ENCODE measurements at places on chromosomes 3 and 15.

DNA sequence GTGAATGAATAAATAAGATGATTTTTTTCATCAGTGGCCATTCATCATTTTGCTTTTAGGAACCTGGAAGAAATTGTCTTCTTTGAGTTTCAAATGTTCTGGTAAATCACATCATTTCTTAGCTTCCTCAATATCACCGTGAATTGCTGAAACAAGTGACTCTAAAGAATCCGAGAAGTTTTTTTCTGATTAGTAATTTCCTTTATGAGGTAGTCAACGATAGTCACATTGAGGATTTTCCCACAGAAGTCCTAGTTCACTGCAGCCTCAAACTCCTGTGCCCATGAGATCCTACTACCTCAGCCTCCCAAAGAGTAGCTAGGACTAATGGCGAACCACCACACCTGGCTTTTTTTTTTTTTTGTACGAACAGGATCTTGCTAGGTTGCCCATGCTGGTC is 3.6 kb upstream of the TMPRSS7 start:
- no peak for DNase-seq

DNA sequence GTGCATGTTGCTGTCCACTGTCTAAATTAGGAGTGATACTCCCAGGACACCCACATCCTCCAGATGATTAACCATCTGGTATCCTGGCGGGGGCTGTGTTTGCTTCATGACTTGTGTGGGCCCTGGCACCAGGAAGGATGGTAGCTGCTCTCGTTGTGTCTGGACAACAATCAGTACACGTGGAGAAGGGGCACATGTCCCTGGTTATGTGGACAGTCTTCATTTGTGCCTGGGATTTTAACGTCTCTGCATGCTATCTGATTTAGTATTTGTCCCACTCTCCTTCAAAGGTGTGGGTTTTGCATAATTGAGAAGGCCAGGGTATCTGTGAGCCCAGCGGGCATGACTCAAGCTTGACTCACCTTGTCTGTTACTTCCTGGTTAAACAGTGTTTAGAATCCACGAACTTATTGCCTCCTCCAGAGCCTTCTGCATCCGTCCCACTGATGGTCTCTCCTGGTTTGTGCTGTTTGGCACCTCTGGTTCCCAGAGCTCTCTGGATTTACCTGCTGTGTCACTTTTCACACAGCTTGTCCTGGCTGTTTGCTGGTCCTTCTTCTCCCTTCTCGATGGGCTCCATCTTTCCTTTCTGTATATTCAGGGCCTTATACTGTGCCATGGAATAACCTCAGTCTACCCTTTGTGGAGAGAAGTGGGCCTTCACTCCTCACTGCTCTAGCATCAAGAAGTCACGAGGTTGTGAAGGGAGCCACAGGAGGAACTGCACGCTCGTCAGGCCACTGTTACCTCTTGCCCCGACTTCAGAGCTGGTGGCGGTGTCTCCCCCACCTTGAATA is 32.5 kb downstream of the ARNT2 start:
- DNase-seq, result no peak

GRCh38 chr15:31252171-31252785 is 74.4 kb upstream of the KLF13 start:
- no peak for DNase-seq

- no peak for DNase-seq
Observed at GRCh38 chr3:169479314-169479939, 184.1 kb downstream of the MECOM start.

DNA sequence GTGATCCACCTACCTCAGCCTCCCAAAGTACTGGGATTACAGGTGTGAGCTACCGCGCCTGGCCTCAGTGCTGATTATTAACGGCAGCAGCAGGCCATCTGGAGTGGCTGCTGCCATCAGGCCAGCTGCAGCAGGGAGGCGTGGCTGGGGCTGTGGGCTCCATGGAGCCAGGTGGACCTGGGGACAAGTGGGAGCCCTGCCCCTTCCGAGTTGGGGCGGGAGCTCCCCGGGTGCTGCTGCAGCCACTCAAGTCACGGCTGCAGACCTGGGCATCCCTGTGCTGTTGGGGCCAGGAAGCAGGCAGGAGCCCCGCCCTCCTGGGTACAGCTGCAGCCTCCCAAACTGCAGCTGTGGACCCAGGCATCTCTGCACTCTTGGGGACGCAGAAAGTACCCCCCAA is 23.9 kb downstream of the LRRC49 start:
- no peak for DNase-seq

DNA sequence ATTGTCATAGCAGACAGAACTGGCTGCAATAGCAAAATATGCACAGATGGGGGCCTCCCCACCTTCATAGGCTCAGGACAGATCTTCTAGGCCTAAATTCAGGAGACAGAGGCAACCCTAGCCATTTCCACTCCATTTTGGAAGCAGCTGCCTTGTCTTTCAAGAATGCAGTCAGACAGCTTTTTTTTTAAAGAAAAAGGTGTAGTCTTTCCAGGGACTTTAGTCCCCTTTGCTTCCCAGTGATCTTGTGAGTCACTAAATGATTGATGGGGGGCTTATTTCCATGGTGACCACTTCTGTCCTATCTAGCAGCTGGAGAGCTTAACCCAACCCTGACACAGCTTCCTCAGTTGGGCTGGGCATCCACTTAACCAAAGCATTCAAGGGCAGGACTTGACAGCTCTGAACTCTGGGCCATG is 165.9 kb downstream of the TPRG1 start:
- no peak for DNase-seq

GRCh38 chr3:46948830-46949671 is 27.5 kb downstream of the CCDC12 start:
- DNase-seq, result no peak

DNA sequence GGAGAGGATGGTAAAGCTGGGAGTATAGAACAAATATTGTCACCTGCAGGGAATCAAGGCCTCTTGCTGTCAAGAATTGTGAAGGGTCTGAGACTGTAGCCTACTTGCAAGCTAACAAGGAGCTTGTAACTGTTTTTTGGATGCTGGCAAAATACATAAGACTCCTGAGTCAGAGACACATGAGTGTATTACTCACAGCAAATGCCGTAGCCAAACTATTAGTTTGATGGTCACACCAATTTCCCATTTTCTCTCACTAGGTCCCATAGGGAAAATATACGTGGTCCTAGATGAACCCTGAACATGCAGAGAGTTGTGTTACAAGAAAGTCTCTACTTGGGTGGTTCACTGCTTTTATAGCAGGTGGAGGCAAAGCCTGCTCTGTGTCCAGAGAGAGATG is 44.7 kb upstream of the LIPC start:
- no peak for DNase-seq

DNA sequence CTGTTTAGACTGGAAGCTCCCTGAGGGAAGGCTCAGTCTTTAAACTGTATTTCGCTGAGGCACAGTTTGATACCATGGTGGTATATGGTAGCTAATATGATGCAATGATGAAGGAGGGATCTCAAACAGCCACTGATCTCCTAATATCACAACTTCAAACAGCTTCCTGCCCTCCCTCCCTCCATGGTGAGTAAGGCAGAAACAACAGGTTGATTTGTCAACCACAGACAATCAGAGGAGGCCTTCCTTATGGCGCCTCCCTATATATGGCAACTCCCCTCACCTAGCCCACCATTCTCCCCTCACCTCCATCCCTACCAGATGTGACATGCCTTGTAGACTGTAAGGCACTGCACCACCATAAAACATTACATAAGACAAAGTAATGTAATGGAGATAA is 316.5 kb upstream of the ICE2 start:
- DNase-seq, result no peak

GRCh38 chr15:83219026-83219425 is 11.4 kb upstream of the HDGFL3 start:
- no peak for DNase-seq

GRCh38 chr3:46953234-46954010 is 23.1 kb downstream of the CCDC12 start:
- no peak for DNase-seq

DNA sequence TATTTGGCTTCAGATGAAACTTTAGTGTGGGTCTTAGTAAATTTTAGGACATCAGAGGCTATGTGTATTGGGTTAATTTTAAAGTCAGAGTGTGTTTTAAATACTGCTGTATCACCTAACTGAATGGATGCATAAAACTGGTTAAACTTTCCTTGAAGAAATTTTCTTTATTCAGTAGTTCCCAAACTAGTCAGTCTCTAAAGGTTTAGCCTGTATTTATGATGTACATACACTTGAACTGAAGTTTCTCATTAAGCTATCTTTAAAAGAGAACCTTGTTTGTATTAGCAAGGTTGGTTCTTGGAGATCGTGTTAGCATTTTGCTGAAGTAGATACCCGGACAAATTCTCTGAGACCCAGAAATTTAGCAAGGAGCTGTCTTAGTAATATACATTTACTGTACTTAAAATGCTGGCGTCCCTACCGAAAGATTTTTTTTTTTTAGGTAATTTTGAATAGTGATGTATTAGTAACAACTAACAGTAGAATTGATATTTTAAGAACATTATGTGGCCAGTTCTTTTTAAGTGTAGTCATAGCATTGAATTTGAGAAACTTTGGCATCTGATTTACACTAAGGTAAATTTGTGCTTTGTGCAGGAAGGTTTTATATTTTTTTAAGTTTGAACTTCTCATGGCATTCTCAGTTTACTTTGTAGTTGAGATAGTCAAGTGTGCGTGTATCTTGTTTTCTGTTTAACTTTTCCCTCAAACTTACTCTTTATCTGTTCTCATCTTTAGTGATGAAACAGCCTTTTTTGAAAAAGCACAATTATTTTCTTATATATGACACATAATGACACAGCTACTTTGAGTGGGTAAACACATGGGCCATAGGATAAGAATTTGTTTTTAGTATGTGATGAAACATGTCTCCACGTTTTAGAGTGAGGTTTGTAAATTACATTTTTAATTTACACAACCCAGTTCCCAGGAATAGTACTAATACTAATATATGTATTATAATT is 2.9 kb downstream of the DIPK2A start:
- no peak for DNase-seq

DNA sequence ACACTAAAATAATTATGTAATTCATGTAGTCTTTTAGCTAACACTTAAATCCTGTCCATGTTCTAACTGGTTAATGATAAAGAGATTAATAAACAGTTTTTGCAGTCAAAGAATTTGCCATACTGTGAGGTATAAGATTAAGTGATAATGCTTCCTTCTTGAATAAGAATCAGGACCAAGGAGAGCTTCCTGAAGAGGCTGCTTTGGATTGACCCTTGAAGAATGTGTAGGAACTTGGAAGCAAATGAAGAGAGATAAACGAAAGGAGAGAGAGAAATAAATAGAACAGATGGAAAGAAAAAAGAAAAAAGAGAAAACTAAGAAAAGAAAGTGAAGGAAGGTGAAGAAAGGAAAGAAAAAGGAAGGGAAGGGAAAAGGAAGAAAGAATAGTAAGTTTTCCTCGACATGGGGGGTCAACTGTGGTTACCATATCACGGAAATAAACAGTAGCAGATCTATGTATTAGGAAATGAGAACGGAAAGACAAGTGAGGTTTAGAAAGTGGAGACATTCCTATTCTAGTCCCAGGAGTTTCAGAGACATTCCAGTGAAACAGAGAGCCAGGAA is 539.8 kb downstream of the FGF12 start:
- DNase-seq, result no peak

DNA sequence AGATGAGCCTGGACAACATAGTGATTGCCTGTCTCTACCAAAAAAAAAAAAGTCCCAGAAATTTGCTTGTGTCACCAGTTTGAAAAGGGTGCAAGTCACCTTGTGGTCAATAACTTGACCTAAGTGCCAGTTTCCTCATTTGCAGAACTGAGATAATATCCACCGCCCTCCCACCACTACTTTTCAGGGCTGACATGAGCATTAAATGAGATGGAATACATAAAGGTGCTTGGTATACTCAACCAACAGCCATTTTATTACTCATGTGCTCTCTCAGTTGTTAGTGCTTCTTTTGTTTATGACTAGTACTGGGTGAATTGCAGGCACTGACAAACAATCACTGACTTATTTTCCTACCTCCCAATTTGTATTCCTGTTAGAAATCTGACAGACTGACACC is 340.5 kb upstream of the SATB1 start:
- DNase-seq, result no peak

GRCh38 chr15:100891307-100892012 is 11.8 kb downstream of the ALDH1A3 start:
- no peak for DNase-seq

- DNase-seq, result no peak
Observed at GRCh38 chr15:90082140-90082715, 20.0 kb downstream of the IDH2 start.

- DNase-seq, result no peak
Observed at GRCh38 chr3:190124067-190124466, 3.4 kb upstream of the P3H2 start.

GRCh38 chr3:156033428-156033827 is 87.0 kb upstream of the KCNAB1 start:
- no peak for DNase-seq

DNA sequence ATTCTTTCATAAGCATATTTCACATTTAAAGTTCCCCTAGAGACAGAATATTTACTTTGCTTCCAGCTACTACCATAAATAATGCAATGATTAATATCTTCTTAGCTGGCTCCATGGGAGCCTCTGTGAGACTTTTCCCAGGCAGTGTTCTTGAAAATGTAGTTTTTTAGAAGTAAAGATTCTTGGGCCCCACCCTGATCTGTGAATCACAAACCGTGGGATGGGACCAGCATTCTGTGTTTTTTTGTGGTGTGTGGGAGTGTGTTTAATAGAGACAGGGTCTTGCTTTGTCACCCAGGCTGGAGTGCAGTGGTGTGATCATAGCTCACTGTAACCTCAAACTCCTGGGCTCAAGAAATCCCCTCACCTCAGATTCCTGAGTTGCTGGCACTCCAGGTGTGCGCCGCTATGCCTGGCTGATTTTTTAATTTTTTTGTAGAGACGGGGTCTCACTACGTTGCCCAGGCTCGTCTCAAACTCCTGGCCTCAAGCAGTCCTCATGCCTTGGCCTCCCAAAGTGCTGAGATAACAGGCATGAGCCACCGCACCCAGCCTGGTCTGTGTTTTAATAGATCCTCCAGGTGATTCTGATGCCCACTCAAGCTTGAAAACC is 83.0 kb downstream of the KLHL25 start:
- DNase-seq, result no peak

DNA sequence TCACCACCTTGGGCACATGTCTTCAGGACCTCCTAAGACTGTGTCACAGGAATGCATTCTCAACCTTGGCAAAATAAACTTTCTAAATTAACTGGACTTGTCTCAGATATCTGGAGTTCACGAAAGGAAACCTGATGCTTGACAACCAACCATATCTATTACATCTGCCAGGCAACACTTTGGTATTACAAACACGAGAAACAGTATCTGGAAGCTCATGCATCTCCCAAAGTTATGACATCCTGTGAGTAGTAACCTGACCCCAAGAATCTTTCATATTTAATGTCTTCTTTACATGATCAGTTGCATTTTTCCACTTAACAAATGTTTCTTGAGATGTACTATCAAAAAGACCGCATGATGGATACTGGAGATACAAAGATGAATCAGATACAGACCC is 465.3 kb upstream of the AGTR1 start:
- DNase-seq, result no peak

DNA sequence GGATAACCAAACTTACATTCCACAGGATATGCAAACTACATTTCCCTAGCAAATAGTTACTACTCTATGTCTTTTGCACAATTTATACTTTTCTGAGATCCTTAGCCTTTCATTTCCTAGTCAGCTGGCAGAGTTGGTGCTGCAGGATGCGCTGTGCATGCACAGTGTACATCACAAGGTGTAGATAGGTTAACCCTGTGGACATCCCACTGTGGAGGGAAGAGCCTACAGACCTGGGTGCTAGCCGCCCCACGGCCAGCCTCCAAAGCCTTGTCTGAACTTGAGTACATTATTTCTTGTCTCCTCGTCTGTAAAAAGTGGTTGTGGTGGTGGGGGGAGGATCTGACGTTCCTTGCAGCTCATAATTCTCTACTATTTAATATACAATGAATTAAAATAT is 3.5 kb downstream of the TNFSF10 start:
- DNase-seq, result no peak

- DNase-seq, result no peak
Observed at GRCh38 chr3:105959851-105960250, 91.0 kb upstream of the CBLB start.

Data from CD8-positive, alpha-beta T cell (primary cell).